Osteocyte (in vitro differentiated cells): ENCODE measurements at places on chromosomes 2 and 18. TPM values are rescaled to one million over a fixed set of nuclear protein-coding genes. Genes with fewer than 3 reads are reported as not detected.

Gene SMIM21
- not detected in 2 replicates for total RNA-seq

Gene DTNA
- total RNA-seq: 6.2 and 7.1 TPM in 2 replicates

GRCh38 chr2:130358420-130359350, 2.8 kb downstream of the PTPN18 start:
- peaks cover 12% of the 10 kb centered on the region for H3K4me1 ChIP-seq
- H3K4me3 ChIP-seq: no peak overlapping the region
- H3K36me3 ChIP-seq: no peaks in the 10 kb centered on the region
- no peaks in the 10 kb centered on the region for H3K27me3 ChIP-seq
- DNase-seq: no peak

GRCh38 chr2:211344289-211344688, 787.9 kb downstream of the CPS1 start:
- no peaks in the 10 kb centered on the region for H3K27me3 ChIP-seq
- no peak overlapping the region for H3K4me3 ChIP-seq
- H3K4me1 ChIP-seq: no peaks in the 10 kb centered on the region
- no peak overlapping the region for H3K27ac ChIP-seq
- DNase-seq: no peak

GRCh38 chr2:177771191-177771590, 301.4 kb downstream of the PDE11A start:
- H3K27ac ChIP-seq: no peak overlapping the region
- H3K36me3 ChIP-seq: no peaks in the 10 kb centered on the region

- peaks cover 33% of the 10 kb centered on the region for H3K27me3 ChIP-seq
- H3K27ac ChIP-seq: no peak overlapping the region
- no peaks in the 10 kb centered on the region for H3K4me1 ChIP-seq
- no peaks in the 10 kb centered on the region for H3K36me3 ChIP-seq
These were observed 69.7 kb upstream of the SULT1C3 start for GRCh38 chr2:108169982-108170625.

DNA sequence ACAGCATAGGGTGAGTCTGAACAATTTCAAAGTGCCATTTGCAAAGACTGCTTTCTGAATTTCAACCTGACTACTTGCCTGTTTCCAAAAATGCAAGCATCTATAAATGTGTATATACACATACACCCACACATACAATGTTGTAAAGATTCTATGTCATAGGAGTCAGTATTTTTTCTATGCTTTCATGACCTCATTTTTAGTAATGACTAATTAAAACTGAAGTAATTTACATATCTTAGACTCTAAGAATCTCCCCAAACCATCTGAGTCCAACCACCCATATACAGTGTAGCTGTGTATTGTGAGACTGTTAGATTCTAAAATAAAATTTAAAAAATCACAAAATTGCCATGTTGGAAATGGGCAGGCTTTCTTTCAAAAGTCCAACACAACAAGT, 162.0 kb upstream of the STK17B start:
- H3K36me3 ChIP-seq: peaks cover 2% of the 10 kb centered on the region
- H3K4me3 ChIP-seq: no peak overlapping the region
- H3K4me1 ChIP-seq: peaks cover 52% of the 10 kb centered on the region
- H3K27me3 ChIP-seq: no peaks in the 10 kb centered on the region
- H3K27ac ChIP-seq: no peak overlapping the region
